ENCODE measurements at places on chromosomes 4 and X.

DNA sequence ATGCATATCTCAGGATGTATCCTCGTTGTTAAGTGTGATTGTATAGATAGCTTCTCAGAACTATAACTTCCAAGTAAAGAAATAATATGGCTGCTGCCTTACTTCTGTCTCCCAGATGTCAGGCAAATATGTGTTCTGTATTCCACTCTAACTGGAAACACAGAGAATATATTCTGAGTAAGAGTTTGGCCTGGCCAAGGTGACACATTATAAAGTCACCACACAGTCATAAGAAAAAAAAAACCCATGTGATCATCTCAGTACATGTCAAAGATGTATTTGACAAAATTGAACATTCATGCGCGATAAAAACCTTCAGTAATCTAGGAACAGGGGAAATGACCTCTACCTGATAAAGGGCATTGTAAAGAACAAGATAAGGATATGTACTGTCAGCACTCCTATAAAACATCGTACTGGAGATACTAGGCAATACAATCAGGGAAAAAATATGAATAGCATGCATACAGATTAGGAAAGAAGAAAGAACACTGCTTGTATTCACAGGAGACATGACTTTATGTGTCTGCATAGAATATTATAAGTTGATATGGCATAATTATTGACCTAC lies 207.1 kb downstream of the ZNF330 start:
- no peak for DNase-seq

- DNase-seq, result no peak
Observed at GRCh38 chr4:14308229-14308651, 680.7 kb upstream of the BOD1L1 start.

DNA sequence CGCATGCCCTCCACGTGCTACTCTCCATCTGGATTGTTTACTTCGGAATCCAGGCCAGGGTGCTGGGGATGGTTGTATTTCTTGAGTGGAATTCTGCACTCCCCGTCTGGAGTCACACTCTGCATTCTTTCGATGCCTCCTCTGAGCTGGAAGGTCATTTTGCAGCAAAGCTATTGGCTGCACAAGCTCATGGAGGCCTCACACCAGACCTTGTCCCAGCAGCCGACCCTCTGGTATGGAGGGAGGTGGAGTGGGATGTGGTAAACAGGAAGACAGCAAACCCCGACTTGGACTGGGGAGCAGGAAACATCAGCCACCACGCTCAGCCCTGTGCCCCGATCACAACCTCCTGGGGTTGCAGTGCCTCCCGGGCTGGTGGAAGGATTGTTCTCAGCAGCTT lies 225.3 kb upstream of the LNX1 start:
- no peak for DNase-seq

GRCh38 chrX:66232296-66232695 lies 68.2 kb downstream of the HEPH start:
- no peak for DNase-seq

GRCh38 chrX:134883137-134883700 lies 107.6 kb upstream of the SMIM10 start:
- no peak for DNase-seq

All from central memory CD8-positive, alpha-beta T cell (primary cell).